ENCODE measurements at places on chromosomes 6 and 20.

- DNase-seq = no peak
These were observed 1.8 kb downstream of the OSBPL2 start for GRCh38 chr20:62240020-62240685.

GRCh38 chr6:3348821-3349220 lies 90.1 kb downstream of the PSMG4 start:
- no peak for DNase-seq

DNA sequence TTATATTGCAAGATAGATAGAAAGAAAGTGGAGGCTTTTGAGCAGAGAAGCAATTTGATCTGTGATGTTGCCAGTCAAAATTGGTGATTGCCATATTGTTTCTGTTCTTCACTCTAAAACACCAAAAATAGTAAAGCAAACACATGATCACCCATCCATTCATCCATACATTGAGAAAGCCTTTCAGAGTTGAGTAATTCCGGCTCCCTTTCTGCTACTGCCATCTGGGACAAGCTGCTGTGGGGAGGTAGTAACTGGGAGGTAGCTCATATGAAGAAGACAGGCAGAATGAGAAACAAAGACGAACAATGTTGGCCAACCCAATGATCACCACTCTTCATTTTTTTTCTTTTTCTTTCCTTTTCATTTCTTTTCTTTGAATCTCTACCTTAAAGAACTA lies 51.1 kb upstream of the HBS1L start:
- no peak for DNase-seq

- DNase-seq = no peak
These were observed 3.5 kb downstream of the ENPP3 start for GRCh38 chr6:131640576-131640975.

DNA sequence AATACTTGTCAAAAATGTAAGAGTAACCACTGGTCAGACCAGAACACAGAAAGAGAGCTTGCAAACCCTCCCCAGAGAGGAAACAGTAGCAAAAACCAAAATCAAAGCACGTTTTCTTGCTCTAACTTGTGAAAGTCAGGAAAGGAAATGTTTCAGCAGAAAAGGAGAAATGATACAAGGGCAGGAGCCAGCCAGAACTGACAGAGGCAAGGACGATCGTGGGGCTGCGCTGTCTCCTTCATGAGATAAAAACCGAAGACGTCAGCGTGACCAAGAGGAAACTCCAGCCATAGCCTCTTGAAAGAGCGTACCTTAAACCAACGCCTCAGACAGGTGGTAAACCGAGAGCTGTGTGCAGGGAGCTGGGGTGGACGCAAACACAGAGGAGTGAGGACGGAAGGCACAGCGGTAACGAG lies 27.5 kb downstream of the LAMA5 start:
- no peak for DNase-seq

GRCh38 chr20:36975099-36975818 lies 23.8 kb upstream of the SAMHD1 start:
- DNase-seq = no peak

- DNase-seq = peak; percentile 61
These were observed 35.7 kb downstream of the KCNB1 start for GRCh38 chr20:49446808-49447207.

DNA sequence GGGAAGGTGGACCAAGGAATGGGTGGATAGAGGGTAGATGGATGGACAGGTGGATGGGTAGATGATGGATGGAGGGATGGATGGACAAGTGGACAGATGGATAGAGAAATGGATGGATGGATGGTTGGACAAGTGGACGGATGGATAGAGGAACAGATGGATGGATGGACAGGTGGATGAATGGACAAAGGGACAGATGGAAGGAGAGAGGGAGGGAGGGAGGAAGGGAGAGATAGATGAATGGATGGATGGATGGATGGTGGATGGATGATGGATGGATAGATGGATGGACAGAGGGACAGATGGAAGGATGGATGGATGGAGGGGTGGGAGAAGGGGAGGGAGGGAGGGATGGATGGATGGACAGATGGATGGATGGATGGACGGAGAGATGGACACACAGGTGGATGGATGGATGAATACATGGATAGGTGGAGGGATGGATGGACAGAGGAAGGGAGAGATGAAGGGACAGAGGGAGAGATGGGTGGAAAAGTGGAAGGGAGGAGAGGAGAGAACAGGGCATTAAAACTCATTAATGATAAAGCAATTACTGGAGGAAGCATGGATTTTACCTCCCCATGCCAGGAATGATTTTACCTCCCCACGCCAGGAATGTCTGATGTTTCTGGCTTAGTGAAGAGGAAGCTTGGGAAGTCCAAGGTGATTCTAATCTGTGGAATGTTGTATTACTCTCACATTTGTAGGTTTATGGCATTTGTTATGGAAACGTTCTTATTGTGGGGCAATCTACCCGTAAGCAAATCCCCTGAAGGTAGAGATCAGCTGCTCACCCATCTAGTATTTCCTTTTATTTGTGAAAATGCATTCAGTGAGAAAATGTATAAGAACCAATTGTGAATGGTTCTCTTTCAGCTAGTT lies 383.3 kb downstream of the TAF4 start:
- no peak for DNase-seq
